ENCODE measurements at places on chromosomes 1 and 21.

DNA sequence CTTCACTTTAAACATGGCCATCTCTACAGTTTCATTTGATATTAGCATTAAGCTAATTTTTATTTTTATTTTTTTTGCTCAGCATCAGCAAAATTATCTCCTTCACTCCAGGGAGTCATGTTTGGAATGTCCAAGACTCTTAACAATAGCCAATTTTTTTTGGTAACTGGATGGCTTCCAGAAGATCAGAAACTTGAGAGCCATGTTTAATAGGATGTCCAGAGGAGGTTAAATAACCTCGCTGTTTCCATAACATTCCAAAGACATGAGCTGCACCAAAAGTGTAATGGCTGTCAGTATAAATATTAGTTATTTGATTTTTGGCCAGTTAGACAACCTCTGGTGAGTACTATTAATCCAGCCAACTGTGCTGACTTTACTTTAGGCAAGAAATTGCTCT is 80.7 kb downstream of the DNTTIP2 start:
- no peak for DNase-seq

DNA sequence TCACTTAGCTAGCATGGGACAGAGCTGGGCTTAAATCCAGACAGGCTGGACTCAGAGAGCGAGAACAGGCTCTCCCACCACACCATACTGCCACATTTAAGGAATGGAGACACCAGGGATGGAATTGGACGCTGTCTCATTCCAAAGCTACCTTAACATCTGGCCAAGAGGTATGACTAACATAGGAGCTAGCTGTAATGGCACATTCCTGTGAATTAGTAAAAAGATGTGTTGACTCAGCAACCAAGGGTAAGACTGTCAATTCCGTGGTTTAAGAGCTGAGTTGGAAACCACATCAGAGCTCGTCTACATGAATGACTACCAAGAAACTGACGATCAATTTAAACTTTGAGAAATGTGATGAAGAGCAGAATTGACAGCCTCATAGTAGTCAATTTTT is 8.3 kb upstream of the TNFRSF9 start:
- no peak for DNase-seq

- no peak for DNase-seq
These were observed 91.4 kb downstream of the LYST start for GRCh38 chr1:235775246-235775860.

DNA sequence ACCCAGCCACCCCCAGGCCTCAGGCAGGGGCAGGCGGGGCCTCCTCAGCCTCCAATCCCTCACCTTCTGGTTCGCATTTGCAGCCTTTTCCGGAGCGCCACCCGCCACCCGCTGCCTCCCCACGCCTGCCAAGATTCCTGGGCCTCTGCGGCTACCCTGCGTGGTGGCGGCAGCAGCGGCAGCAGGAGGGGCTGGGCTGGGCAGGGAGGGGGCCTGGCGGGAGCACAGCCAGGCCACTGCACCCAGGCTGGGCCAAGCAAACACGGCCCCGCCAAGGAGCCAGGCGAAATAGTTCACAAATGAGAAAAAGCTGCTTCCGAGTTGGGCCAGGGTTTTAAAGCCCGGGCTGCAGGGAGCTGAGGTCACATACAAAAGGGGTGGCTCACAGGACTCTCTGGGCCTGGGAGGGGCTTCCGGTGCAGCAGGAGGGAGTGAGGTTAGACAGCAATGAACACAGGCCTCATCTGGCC is 9.8 kb downstream of the COL8A2 start:
- no peak for DNase-seq

- peak; percentile 34 for DNase-seq
These were observed 32.6 kb downstream of the NIBAN1 start for GRCh38 chr1:184941735-184942134.

DNA sequence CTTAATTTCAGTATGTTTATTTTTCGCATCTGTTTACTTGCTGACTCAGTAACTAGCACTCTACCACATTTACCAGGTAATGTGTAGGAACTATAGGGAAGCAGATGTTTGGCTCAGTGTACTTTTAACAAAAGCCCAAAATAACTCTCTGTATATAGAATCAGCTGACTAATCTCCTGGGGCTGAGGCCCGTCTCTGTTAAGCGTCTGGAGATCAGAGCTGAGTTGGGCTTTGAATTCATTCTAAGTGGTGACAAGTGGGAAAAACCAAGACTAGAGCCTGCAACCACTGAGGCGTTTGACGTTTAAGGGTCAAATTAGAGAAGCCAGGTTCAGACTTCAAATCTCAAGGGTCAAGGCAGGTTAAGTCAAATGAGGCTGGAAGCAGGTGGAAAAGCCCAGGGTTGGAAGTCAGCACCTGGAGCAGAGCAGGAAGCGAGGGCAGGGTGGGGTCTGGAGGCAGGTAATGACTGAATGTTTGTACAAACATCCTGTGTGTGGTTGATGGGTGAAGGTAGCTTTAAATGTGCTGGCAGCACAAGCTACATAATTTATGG is 56.8 kb upstream of the LYST start:
- no peak for DNase-seq

GRCh38 chr1:78005448-78005722 is 646 bp downstream of the DNAJB4 start:
- no peak for DNase-seq

GRCh38 chr1:98754176-98754575 is 92.7 kb downstream of the SNX7 start:
- DNase-seq = no peak

GRCh38 chr1:5725406-5725805 is 266.8 kb downstream of the NPHP4 start:
- no peak for DNase-seq

- DNase-seq = no peak
These were observed 31.8 kb upstream of the ENO1 start for GRCh38 chr1:8910331-8910730.

DNA sequence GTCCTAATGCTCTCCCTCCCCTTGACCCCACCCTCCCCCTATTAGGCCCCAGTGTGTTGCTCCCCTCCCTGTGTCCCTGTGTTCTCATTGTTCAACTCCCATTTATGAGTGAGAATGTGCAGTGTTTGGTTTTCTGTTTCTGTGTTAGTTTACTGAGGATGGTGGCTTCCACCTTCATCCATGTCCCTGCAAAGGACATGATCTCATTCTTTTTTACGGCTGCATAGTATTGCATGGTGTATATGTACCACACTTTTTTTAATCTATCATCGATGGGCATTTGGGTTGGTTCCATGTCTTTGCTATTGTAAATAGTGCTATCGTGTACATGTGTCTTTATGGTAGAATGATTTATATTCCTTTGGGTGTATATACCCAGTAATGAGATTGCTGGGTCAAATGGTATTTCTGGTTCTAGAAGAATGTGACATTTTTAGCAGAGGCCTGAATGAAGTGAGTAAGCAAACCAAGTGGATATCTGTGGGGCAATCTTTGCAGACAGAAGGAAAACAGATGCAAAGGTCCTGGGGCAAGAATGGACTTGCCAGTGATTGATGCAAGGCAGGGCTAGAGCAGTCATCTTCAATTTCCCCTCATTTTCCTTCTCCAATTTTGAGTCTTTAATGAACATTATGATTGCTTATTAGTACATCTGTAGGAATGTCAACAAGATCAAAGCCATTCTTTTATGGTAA is 50.2 kb downstream of the UBE4B start:
- DNase-seq = no peak

DNA sequence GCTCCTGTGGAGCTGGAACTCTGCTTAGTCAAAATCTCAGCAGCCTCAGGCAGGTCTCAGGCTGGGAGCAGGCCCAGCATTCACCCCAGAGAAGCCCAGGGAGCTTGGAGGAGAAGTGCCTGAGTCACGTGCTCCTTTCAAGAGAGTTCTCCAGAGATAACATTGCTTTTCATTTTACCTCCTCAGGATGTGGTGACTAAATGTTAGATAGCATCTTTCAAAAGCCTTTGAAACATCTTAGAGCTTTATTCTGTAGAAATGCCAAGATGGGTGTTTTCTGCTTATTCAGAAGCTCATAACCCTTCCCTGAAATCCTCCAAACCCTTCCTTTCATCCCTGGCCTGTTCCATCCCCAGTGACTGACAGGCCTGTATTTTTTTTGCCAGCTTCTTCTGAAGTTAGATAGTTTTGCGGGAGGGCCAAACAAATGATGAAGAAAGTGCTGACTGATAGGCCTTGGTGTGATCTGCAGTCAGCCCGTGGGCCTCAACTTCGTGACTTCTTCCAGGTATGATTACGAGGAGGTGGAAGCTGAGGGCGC is 58.0 kb downstream of the PGM1 start:
- no peak for DNase-seq

DNA sequence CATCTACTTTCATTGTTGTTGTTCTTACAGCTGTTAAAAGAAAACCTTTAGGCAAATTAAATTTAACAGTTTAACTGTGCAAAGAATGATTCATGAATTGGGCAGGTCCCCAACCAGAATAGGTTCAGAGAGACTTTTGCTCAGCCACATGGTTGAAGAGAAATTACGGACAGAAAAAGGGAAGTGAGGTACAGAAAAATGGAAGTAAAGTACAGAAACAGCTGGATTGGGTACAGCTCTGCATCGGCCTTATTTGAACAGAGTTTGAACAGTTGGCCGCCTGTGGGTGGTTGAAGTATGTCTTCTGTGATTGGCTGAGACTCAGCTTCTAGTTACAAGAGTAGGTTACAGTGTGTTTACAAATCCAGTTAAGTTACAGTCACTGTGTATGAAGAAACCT is 210.1 kb downstream of the FGGY start:
- DNase-seq = peak; percentile 31

- DNase-seq = no peak
These were observed 101.1 kb upstream of the ZC3H11B start for GRCh38 chr1:219713981-219714381.

GRCh38 chr21:44778499-44778911 is 23.1 kb downstream of the UBE2G2 start:
- DNase-seq = no peak
